Activated effector memory CD4-positive, alpha-beta T cell treated with Interleukin-2 at 50 U/mL for 16 hours (primary cell): ENCODE measurements at places on chromosomes 4 and X.

DNA sequence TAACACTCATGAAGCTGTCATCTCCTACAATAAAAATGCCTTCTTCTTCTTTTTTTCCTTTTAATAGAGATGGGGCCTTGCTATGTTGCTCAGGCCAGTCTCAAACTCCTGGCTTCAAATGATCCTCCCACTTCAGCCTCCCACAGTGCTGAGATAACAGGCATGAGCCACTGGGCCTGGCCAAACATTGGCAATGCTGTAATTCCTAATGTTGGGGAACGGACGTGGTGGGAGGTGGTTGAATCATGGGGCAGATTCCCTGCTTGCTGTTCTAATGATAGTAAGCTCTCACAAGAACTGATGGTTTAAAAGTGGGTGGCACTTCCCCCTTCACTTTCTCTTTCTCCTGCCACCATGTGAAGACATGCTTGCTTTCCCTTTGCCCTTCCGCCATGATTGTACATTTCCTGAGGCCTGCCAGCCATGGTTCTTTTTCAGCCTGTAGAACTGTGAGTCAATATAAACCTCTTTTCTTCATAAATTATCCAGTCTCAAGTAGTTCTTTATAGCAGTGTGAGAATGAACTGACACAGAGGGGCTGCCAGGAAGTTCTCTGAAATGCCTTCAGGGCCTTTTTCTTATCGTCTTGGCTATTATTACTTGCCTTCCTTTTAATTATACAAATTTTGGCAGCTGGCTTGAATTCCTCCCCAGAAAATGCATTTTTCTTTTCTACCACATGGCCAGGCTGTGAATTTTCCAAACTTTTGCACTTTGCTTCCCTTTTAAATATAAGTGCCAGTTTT lies 93.0 kb downstream of the CENPC start:
- no peak for DNase-seq

- DNase-seq, result no peak
Observed at GRCh38 chr4:136395212-136395722, 1137.0 kb downstream of the PCDH18 start.

GRCh38 chrX:110745288-110745687 lies 50.3 kb downstream of the CHRDL1 start:
- DNase-seq, result no peak

DNA sequence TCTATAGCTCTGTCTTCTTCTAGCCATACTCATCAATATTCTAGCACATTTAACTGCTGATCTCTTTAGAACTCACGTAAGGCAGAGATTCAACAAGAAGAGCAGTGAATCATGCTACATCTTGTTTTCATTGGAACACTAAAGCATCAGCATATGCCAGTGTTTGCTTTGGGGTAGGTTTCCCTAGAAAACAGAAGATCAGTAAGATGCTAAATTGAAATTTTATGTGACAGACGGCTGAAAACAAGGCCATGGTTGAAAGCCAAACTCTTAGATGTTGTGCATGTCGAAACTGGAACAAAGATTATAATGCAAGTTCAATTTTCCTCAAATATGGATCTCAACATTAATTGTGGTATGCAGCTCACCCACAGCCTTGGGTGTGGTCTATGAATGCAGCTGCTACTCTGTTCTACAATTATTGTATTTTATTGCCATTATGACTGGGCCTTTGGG lies 107.6 kb downstream of the PDLIM5 start:
- DNase-seq, result no peak

DNA sequence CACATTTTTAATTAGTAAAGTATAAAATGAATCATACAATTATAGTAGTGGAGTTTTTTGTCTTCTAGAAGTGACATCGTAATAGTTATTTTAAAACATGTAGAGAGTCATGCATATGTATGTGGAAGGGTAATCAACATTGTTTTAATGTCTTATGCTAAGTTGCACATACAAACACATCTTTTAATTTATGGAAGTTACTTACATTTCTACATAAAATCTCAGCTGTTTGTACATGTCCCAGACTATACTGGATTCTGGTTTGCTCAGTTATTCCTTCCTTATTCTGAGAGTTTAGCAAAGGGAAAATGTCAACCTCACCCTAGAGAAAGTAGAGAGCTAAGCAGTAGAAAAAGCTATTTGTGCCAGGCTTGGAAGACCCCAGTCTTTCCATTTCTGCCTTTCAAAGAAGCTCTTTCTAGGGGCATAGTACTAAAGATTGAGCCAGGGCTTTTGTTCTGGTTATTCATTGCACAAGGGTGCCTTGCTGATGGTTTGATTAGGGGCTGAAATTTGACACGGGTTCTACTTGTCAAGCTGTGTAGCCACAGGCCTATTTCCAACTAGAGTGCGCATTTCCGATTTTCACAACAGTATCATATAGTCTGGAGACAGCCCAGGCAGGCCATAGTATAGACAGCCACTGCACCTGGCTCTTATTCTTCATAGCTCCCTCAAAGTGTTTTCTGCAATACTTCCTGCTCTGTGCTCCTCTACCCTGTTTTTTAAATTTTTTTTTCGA lies 106.3 kb downstream of the RPA4 start:
- no peak for DNase-seq

GRCh38 chr4:184388106-184388505 lies 86.2 kb downstream of the IRF2 start:
- DNase-seq, result no peak

DNA sequence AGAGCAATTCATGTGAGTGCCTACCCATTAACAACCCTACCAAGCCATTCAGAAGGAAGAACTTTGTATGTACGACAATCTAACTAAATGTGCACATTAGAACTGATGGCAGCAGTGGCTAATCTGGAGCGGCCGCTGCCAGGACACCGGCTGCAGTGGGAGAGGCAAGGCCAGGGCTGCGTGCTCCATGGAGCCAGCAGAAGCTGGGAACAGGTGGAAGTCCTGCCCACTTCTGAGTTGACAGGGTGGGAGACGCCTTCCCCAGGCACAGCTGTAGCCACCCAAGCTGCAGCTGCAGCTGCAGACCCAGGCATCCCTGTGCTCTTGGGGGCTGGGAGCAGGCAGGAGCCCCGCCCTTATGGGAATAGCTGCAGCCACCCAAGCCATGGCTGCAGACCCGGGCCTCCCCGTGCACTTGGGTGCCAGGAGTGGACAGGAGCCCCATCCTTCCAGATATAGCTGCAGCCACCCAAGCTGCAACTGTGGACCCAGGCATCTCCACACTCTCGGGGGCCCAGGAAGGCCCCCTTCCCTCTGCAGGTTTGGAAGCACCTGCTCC lies 79.1 kb upstream of the DDX60 start:
- DNase-seq, result no peak

DNA sequence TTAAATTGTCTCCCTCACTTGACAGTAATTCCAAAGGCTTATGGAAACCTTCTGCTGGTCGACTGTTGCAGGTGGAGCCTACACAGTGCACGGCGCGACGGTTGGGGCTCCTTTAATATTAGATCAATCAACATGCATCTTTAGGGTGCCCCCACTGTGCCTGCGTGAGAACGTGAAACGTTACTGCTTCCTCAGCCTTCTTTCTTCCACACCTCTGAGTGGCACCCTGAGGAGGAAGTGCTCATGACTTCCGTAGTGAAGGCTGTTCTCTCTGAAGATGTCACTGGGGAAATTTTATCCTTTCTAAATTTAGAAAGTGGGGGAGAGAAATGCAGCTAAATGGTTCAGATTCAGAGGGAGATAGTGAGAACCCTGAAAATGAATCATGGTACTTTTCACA lies 184.0 kb upstream of the ZFP42 start:
- no peak for DNase-seq

DNA sequence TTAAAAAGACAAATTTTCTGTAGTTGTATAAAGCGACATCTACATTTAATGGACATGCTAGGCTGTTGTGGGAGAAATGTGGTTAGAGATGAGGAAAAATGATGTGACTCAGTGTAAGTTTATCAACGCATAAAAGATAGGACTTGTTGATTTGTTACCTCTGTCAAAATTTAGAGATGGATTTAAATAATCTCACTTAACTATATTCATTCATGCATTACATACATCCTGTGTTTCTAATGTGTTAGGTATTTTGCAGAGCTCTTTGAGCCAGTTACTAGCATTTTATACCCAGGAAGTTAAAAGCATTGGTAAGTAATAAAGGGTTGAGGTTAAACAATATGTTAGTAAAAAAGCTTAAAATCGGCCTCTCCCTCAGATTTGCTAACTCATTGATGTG lies 34.3 kb downstream of the METAP1 start:
- DNase-seq, result no peak

DNA sequence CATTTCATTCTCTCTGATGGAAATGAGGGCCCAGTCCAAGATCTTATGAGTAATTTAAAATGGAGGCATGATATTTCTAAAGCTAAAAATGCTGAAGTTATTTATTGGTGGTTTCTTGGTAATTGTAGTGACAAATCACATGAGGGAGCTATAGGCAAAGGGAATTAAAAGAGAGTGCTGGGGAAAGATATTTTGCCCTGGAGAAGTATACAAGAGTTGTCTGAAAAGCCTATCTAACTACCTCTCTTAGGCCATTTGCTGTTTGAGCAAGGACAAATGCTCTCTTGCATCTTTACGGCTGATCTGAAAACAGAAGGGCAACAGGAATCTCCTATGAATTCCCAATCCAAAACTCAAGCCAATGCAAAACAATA lies 89.4 kb downstream of the FMR1NB start:
- DNase-seq, result no peak

DNA sequence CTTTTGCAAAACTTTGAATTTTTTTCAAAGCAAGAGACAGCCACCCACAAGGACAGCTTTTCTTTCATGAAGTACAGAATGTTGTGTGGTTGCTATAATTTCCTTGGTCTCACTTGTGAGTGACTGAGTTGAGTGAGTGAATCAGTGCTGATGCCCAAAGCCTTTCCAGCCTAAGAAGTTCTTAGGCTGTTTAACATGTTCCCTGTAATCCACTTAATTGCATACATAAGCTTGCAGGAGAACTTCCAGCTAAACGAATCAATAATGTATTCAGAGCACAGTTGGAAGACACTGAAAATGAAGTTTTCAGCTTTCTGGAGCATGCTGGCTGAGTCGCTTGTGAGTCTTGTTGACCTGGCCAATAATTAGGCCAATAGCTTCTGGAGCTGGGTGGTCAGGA lies 42.0 kb upstream of the GK2 start:
- no peak for DNase-seq

DNA sequence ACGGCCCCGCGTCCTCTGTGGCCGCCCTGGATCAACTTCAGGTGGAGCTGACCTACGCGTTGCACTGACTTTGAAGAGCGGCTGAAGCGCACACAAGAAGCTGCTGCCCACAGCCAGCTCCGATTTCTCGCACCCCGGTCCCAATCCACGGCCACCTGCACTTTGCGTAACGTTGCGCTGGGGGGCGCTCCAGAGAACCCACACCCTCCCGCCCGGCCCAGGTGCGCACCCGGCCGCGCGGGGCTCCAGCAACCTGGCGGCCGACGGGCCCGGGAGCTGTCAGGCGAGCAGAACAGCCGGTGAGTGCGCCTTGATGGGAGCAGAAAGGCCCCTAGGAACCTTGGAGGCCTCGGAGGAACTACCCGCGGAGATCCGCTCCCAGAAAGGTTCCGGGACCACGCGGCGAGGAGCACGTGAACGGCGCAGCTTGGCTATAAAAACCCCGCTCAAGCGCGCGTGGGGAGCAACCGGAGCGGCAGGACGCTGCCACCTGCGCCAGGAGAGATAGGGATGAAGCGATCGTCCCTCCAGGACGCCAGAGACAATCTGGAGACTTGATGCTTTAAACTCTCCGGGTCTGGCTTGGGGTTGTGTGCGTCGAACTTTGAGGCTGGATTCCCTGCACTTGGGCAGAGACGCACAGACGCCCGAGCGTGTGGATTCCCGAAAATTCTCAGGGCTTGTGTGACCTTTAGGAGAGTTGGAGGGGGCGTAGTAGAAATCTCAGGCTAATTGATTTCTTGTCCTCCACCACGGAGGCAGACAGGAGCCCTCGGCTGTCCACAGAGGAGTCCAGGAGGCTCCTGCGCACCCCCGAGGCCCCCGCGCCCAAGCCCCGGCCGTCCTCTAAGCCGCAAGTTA lies 591 bp upstream of the NWD2 start:
- DNase-seq, result no peak

DNA sequence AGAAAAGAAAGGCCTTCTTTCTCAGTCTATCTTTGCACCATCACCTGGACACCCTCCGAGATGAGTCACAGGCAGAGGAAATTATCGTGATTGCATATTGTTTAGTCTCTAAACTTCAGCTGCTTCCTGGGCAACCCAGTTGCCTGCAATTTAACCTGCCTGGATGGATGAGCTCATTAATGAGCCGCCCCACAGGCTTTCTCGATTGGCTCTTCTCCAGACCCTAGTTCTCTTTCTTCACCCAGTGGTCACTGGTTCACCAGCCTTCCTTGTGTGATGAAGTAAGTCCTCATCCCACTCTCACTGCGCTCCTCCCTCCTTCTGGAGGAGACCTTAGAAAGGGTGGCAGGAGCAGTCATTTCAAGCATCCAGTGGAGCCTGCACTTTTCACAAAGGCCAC lies 94.4 kb downstream of the SOWAHB start:
- DNase-seq, result no peak

DNA sequence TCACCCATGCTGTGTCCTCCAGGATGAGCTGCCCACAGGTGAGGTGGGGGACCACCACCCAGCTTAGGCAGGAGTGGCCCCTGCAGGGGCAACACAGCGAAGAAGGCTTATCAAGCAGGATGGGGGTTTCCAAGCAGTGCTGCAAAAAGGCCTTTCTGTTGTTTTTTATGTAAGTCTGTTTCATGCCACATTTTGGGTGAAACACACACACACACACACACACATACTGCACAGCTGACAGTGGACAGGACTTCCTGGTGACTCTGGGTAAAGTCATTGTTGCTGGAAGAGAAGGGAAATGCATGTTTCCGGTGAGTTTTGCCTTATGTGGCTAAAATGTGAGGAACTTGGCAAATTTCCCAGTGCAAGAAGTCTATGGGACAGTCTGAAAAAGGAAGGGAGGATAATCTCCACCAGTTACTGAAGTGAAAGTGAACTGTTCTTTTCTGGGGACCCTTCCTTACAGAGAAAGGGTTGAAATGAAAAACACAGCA lies 119.2 kb downstream of the IRF2 start:
- DNase-seq, result no peak

GRCh38 chrX:154019061-154019621 lies 561 bp downstream of the IRAK1 start:
- no peak for DNase-seq

DNA sequence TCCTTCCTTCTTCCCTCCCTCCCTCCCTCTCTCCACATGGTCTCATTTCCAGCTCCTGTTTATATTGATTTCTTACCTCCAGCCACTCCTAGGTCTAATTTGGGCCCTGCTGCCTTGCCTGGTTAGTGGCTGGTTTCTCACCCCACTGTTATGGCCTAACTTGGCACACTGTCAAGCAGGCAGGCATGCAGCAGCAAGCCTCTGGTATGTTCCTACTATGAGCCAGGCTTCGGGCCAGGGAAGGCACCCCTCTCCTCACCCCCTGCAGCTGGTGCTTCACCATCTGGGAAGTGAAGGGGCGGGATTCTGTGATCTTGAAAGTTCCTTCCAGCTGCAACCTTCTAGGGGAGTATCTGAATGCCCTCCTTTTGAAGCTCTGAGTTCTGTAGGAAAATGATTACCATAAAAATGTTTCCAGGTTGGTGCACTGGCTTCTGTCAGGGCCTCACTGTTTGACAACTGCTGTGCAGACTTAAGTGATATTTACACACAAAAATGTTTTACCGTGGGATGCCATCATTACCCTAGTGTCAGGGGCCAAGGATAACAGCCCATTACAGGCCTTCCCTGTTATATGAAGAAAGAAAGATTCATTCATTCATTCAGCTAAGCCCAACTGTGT lies 10.1 kb upstream of the VMA21 start:
- DNase-seq, result no peak

GRCh38 chrX:103404231-103405008 lies 28.1 kb downstream of the BEX3 start:
- peak; percentile 0 for DNase-seq
